Activated CD4-positive, alpha-beta T cell treated with anti-CD3 and anti-CD28 coated beads for 24 hours (primary cell): ENCODE measurements at places on chromosomes 3 and 15.

DNA sequence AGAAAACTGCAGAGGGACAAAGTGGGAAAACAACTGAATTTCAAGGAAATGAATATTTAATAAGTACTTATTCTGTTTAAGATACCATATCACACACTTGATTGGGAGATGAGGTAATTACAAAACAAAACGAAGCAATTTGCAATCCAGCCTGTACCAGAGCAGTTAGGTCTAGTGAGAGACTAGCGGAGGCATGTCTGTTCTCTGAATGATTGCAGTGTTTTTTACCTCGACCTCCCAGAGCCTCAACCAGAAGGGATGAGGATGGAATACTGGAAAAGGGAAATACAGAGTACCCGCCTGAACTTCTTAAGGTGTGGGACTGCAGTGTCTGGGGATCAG, 59.5 kb downstream of the PIK3CB start:
- no peak for DNase-seq

- DNase-seq = peak; percentile 34
Observed at GRCh38 chr3:186519021-186519658, 25.0 kb downstream of the CRYGS start.

DNA sequence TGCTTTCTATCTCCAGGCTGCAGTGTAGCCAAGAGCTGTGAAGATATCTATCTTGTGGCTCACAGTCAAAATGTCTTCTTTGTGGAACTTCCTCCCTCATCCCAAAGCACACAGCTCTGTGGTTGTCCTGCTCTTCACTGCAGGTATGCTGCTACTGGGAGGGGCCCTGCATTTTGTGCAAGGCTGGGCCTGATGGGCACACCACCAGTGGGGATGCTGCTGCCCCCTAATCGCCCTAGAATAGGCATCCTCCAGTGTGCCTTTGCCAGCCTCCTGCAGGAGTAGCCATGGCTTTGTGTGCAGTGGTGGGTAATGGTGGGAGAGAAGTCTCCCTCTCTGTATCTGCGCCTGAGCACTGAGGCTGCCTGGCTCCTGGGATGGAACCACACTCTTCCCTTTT, 297.3 kb downstream of the DOCK3 start:
- DNase-seq = no peak

- no peak for DNase-seq
Observed at GRCh38 chr3:152469248-152470025, 200.7 kb downstream of the MBNL1 start.

DNA sequence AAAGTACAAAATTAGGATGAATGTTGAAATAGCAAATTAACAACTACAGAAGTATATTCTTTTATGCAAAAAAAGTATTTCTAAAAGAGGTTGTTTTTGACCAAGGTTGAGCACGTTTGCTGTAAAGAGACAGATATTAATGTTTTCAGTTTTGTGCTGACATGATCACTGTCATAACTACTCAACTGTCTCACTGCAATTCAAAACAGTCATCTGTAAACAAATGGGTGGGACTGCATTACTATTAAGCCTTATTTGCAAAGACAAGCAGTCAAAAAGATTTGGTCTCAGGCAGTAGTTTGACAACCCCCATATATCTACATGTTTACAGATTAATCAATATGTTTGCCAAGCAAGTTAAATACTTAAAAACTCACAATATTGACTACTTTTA, 109.1 kb upstream of the ZNF385D start:
- DNase-seq = no peak

DNA sequence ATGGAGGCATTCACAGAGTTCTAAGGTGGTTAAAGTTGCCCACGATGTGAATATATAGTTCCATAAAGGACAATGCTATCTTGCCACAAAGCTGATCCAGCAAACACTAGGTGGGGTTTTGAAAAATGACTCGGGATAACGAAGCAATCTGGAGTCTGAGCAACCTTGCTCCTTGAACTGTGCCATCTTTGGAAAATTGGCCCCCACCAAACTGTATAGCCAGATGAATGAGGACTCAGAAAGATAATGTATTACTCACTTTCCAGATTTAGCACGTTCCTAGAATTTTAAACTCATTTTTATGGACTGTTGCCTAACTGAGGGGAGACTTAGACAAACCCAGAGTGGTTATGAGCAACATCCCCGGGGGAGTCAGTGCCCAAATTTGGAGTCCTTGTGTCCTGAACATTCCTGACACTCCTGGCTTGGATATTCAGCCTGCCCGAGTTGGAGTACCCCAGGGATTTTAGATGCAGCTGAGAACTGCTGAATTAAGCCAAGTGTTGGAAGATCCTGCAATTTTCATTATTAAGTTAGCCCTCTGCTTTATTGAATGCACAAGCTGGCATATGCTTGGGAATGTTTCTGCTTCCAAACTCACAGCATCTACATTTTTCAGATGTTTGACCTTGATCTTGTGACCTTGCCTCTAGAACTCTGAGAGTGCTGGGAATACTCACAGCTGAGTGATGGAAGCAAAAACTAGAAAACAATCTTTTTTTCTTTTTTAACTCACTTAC, 8.8 kb upstream of the MAGI1 start:
- DNase-seq = no peak

DNA sequence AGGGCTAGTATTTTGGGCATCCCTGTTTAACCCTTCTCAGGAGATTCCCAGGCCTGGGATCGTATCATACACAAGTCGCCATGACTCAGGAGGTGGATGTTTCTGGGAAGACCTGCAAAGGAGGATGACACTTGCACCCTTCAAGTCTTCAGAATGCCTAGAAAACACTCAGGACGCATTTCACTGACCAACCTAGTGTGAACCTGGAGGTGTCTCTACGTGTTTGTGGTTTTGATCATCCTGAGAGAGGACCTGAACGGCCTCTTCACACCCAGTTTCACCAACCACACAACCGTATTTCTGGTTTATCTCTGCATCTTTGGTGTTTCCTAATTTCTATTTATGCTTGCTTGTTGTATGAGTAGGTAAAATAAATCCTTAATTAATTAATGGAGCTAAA, 2.8 kb upstream of the CLDND1 start:
- DNase-seq = no peak

GRCh38 chr3:14461748-14462324, 59.4 kb downstream of the SLC6A6 start:
- no peak for DNase-seq

GRCh38 chr15:71295603-71296314, 180.5 kb downstream of the THSD4 start:
- DNase-seq = no peak

- no peak for DNase-seq
Observed at GRCh38 chr3:40763807-40764206, 239.0 kb downstream of the ZNF621 start.

- peak; percentile 40 for DNase-seq
Observed at GRCh38 chr3:9916734-9917680, at the start of gene IL17RC. TSS of gene IL17RC (plus strand) at chr3:9917098. CDS start at chr3:9917316, 218 bp downstream.

DNA sequence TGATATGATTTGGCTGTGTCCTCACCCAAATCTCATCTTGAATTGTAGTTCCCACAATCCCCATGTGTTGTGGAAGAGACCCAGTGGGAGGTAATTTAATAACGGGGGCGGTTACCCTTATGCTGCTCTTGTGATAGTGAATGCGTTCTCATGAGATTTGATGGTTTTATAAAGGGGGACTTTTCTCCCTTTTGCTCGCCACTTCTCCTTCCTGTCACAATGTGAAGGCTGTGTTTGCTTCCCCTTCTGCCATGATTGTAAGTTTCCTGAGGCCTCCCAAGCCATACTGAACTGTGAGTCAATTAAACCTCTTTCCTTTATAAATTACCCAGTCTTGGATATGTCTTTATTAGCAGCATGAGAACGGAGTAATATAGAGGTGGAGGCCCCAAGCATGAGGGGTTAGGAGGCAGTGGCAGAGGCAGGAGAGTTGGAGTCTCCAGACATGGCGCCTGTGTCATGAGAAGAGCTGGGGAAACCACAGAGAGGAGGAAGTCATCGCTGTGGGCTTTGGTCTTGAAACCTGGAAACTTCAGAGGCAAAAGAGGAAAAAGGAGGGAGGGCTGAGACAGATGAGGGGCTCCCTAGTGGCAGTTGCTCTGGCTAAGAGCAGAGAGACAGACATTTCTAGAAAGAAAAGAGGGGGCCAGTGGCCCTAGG, 107.8 kb upstream of the VEPH1 start:
- DNase-seq = no peak

DNA sequence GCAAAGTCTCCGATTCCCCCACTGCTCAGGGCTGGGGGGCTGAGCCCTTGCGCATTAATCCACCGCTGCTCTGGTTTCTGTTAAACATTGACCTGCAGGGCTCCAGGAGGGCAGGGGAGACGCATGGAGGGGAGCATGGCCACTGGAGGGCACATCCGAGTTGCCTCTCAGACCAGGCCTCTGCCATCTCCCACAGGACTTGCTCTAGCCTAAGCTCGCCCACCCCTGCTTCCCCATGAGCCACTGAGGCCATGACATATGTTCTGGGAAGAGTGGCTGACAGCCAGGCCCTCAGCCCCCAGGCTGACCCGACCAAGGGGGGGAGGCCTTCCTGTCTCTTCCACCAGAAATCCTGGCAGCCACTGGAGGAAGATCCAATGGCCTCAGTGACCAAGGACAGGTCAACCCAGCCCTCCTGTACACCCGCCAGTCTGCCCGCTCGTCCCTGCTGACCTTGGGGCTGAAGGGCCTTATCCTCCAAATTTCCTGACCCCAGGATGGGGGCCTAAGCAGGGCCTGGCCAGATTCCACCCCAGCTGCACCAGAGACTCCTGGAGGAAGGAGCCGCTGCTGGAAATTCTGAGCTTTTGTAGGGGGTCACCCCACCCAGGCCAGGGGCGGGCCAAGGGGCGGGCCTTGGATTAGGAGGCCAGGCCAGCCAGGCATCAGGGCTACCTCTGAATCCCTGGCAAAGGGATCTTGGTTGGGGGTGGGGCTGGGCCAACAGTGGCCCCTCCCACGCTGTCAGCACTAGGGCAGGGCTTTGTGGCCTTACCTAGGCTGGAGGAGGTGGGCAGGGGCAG, at the start of gene HYAL1:
HYAL1 (minus strand) TSS at position 562 of the 803 bp plus-strand sequence. CDS start 618 bp downstream, outside the sequence.
- no peak for DNase-seq

DNA sequence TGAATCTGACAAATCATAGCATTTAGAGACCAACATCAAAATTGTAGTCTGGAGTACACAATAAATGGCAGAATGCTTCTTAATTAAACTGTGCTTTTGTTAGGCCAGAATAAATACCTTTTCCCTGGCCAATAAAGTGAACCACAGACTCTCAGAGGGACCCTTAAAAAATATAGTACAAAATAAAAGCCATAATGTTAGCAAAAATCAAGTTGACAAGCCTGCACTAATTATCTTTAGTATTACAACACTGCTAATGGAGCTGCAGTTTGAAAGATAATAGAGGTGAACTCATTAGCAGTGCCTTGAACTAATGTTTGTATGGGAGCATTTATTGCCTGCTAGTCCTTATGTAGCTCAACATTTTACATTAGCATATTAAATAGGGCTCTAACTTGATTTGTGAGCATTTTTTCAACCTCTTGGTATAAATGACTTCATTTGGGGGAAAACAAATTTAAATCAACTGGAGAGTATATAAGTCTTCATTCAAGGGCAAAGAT, 801.3 kb downstream of the EPHA3 start:
- DNase-seq = no peak

GRCh38 chr3:194808640-194809097, 123.0 kb downstream of the FAM43A start:
- no peak for DNase-seq

- DNase-seq = no peak
Observed at GRCh38 chr3:18007980-18008379, 265.5 kb upstream of the TBC1D5 start.

DNA sequence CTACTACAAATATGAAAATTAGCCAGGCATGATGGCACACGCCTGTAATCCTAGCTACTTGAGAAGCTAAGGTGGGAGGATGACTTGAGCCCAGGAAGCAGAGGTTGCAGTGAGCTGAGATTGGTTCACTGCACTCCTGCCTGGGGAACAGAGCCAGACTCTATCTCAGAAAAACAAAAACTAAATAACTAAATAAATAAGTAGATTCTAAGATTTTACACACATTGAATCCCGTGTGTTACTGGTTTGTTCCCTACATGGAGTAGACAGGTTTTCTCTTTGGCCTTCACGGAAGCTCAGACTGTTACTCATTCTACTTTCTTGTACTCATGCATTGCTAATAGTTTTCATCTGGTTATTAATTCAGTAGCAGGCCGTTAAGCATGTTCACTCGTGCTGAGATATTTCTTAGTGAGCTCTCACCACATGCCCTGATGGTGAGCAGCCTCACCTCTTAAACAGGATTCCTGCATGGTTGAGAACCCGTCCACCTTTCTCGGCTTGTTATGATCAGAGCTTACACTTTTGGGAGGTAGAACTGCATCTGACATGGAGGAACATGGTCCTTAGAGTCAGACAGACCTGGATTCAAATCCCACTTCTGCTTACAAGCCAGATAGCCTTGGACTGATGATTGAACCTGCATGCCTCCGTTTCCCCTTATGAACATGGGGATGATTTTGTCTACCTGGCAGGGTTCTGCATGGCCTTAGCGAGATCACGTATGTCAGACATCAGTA, 49.1 kb downstream of the CMTM7 start:
- no peak for DNase-seq

- DNase-seq = no peak
Observed at GRCh38 chr3:195582947-195583346, 793 bp downstream of the APOD start.

GRCh38 chr3:9727041-9727595, 4.4 kb upstream of the BRPF1 start:
- DNase-seq = no peak

- no peak for DNase-seq
Observed at GRCh38 chr3:155248531-155249187, 44.8 kb downstream of the STRIT1 start.

DNA sequence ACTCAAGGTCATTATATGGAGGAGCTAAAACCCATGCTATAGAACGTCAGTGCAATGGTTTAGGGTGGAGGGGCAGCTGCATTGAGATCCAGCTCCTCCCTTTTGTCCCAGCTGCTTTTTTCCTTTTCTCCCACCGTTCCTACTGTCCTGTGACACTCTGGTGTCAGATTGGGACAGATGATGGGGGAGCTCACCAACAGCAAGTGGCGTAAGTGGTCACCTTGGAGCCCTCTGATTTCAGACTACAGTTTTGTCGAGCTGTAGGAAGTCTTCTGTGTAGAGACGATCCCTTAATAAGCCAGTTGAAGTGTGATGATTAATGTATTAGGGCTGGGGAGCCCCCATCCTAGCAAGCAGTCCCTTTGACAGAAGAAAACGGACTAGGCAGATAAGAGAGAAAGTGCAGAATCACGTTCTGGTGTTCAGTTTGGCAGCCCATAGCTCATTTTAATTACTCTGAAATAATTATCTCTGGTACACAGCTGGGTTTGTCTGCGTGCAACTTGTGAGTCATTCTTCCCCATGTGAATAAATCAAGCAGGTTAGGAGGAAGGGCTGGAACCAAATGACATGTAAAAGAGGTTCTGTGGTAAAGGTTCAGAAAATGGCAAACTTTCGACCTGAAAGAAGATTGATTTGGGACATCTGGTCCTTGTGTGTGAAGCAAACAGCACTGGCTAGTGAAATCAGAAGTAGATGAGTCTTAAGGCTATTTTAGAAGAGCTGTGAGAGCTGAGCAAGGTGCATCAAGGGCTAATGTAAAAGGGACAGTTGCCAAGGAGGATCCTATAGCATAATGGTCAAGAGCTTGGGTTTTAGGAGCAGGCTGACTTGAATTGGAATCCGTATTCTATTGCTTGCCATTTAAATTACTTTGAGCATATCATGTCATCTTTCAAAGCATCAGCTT, 241.4 kb downstream of the EDEM1 start:
- no peak for DNase-seq

- peak; percentile 31 for DNase-seq
Observed at GRCh38 chr3:179929091-179929529, 107.6 kb downstream of the PEX5L start.

GRCh38 chr3:154089421-154090420, 31.5 kb upstream of the ARHGEF26 start:
- no peak for DNase-seq

GRCh38 chr3:125191256-125191655, 21.3 kb downstream of the SLC12A8 start:
- no peak for DNase-seq

GRCh38 chr3:86815880-86816279, 175.1 kb downstream of the VGLL3 start:
- no peak for DNase-seq
